ENCODE measurements at places on chromosomes 6 and 20.

DNA sequence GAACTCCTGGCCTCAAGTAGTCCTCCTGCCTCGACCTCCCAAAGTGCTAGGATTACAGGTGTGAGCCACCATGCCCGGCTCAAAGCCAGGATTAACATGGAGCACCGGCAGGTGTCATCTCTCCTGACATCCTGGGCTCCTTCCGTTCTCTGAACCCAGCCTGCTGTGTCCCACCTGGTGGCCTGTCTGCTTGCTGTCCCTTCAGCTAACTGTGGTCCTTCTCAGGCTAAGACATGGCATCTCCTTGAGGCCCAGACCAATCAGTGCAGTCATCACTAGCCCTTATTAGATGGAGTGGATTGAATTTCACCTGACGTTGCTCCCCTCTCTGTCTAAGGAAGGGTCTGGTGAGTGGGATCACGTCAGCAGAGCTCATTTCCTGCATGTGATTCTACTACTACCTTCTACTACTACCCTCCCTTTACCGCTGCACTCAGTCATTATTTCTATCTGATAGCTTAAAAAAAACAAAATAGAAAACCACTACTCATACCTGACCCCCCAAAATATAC lies 28.0 kb upstream of the SYNJ2 start:
- peak; percentile 27 for DNase-seq

DNA sequence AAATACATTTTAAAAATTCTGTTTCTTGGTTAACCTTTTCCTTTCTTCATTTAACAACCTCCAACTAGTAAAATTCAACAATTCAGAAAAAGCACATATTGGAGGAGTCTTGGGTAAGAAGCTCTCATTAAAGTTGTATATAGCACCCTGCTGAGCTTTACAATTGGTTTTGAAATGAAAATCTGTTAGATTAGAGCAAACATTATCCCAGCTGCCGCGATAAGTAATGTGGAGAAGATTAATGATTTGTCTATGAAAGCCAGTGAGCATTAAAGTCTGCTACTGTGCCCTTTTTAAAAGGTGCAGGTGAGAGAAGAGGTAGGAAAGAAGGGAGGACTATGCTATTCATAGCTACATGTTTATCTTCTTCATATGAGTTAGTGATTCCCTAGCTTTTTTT lies 201.5 kb downstream of the ZFAND3 start:
- no peak for DNase-seq

DNA sequence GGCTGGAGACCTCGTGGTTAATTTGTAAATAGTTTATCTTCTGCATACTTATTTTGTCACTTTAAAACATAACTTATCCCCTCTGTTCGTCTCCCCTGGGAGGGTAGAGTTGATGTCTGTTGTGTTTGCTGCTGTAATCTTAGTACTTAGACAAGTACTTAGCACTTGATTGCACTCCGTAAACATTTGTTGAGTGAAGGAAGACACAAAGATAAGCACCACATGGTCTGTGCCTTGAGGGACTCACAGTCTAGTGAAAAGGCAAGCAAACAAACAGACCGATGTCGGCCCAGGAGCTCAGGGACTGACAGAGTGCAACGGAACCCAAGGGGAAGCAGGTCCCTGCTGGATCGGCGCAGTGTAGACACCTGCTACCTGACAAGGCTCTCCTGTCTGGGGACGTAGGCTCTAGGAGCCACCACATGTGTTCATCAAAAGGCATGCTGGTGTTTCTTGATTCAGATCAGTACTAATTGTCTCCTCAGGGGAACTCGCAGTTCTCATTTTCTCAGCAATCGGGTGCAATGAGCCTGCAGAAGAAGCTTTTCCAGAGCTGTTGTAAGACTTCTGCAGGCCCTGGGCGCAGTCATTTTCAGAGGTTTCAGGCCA lies 31.4 kb downstream of the EDN3 start:
- no peak for DNase-seq

DNA sequence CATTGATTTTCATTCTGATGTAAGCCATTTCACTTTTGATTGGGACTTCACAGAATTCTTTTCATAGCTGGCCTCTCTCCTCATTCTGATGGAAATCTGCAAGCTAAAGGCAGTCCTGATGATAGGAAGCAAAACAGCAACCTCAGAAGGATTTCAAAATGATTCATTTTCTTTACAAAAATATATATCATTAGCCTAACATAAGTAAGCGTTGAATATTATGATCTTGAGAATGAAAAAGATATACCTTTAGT lies 143.1 kb upstream of the GJE1 start:
- DNase-seq = no peak

DNA sequence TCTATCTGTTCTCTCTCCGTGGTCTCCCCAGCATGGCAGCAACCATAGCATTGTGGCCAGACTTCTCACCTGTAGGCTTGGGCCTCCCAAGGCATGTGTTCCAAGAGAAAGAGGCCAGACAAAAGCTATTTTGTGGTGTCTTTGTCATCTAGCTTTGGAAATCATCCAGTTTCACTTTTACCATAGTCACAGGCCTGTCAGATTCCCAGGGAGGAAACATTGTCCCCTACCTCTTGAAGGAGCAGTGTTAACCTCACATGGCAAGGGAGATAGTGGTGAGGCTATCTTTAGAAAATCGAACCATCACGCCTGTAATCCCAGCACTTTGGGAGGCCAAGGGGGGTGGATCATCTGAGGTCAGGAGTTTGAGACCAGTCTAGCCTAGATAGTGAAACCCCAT lies 42.3 kb upstream of the RALGAPA2 start:
- no peak for DNase-seq

DNA sequence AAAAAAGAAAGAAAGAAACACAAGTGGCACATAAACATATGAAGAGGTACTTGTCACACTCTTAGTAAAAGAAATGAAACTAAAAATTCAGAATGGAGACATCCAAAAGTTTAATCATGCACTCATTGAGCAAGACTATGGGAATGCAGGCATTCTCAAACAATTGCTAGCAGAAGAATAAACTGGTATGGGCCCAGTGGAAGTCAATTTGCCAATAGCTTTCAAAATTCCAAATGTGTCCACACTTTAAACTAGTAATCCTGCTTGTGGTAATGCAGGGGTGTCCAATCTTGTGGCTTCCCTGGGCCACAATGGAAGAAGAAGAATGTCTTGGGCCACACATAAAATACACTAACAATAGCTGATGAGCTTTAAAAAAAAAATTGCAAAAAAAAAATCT lies 97.4 kb downstream of the EPB41L2 start:
- no peak for DNase-seq

DNA sequence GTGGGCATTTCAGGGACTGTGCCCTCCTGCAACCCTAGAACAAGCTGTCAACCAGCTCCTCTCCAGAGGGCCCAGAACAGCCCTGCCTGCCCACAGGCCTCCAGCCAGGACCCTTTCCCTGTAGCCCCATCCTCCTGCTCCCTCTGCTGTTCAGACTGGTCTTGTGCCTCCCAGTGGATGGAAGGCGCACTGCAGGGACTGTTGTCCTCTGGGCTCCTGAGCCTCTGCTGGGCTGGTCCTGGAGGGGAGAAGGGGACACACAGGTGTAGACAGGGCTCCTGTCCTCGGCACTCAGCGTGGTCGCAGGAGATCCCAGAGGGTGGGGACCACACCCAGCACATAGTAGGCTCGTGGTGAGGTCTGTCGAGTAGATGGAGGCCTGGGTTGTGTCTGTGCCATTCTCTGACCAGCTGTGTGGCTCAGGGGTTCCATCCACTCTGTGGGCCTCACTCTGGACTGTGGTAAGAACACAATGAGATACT lies 11.5 kb downstream of the ITPR3 start:
- DNase-seq = peak; percentile 34

GRCh38 chr6:125432963-125433362 lies 131.2 kb upstream of the HDDC2 start:
- DNase-seq = no peak

- peak; percentile 38 for DNase-seq
These were observed 25.4 kb downstream of the ANKEF1 start for GRCh38 chr20:10060226-10060625.

DNA sequence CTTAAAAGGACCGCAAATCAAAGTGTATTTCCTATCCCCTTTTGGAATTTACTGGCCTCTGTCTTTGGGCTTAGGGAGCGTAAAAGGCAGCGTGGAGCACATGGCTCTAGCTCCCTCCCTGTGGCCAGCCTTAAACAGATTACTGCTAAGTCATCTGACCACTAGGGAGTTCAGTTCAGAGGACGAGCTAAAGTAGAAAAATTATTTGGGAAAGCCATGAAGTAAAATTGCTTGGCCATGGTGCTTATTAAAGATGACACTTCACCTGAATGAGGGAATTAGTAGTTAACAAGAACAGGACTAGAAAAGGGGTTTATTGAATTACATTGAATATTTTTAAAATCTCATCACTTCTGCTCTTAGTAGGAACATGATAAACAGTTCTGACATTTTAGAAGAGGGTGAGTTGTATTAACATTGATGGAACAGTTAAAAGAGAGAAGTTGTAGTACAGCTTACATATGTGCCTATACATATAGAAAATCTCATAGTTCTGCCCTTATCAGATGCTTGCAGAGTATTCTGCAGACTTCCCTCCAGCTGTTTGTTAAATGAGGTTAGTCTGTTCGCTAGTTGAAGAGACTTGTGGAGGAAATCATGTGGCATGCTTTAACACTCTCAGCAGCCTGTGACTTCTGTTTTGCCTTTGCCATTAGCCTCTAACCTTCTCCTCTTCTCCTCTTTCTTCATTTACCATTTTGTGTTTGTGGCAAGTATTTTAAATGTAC lies 31.2 kb upstream of the MAPK13 start:
- no peak for DNase-seq

GRCh38 chr6:43758617-43759050 lies 11.4 kb upstream of the VEGFA start:
- DNase-seq = no peak

- no peak for DNase-seq
These were observed 1.4 kb downstream of the PREP start for GRCh38 chr6:105401247-105402089.

DNA sequence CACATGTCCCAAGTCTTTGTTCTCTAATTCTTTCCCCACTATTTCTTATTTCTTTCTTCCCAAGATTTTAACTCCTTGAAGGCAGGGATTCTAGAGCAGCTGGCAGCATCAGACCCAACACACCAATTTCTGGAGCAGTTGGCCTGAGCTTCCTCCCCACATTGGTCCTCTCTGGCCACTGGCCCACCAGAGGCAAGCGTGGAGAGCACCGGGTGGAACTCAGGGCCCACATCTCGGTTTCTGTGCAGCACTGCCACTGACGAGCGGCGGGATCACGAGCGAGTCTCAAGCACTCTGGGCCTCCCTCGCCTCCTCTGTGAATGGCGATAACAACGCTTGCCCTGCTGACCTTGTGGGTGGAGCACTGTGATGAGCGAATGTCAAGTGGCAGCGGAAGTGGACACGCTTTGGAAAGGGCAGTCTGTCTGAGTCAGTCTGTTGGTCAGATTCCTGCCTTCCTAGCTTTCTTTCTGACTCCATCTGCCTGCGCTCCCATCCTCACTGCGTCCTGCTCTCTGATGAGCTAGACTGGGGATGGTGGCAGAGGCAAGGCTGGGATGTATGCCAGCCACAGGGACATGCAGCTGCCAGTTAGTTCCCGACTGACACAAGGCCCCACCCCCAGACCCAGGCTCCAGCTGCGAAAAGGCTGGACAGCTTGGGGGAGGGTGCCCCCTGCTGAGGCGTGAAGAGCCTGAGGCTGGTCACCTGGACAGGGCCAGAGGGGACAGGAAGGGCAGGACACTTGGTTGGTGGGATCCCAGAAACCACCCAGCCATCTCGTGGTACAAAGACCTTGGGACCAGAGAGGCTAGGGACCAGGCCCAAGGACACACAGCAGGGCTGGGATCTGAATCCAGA lies 4.5 kb upstream of the SPDEF start:
- no peak for DNase-seq

DNA sequence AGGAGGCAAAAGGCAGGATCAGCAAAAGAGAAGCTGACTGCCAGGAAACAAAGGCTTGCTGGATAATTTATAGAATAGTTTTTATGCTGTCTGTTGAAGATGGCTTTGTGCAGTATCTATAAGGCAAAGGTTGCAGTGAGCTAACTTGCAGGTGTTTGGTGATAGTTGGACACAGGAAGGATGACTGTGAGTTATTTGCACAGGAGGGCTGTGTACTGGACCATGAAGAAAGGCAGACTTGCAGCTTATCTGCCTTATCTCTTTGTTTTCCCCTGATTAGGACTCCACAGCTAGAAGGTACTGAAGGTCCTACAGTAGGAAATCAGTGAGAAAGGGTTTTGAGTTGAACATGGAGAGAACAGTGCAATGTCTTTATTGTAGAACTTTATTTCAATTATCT lies 2.1 kb downstream of the BTN1A1 start:
- DNase-seq = peak; percentile 53

Data from kidney (tissue), 22 donors.